SK-N-SH (cell line): ENCODE measurements at places on chromosomes 5 and 9. TPM values are rescaled to one million over a fixed set of nuclear protein-coding genes. Genes with fewer than 3 reads are reported as not detected.

NUDT12 gene
- 4.9 and 8.1 TPM in 2 replicates for polyA plus RNA-seq

TMEM252 gene
- not detected in 2 replicates for polyA plus RNA-seq

KCNIP1 gene
- polyA plus RNA-seq = 1.1 and 1.3 TPM in 2 replicates

MYO10 gene
- 8.1 and 8.7 TPM in 2 replicates for polyA plus RNA-seq

PKD2L2 gene
- 0.11 and 0.26 TPM in 2 replicates for polyA plus RNA-seq

VCAN gene
- polyA plus RNA-seq = 142 and 147 TPM in 2 replicates

TXN gene
- polyA plus RNA-seq = 281 and 362 TPM in 2 replicates

PRUNE2 gene
- polyA plus RNA-seq = 13.0 and 28.6 TPM in 2 replicates
